ENCODE measurements at places on chromosomes 12 and 14. TPM values are rescaled to one million over a fixed set of nuclear protein-coding genes. Genes with fewer than 3 reads are reported as not detected.

GRCh38 chr12:29640589-29641345 is 143.0 kb downstream of the TMTC1 start:
- no peak for DNase-seq

GRCh38 chr14:80448267-80448666 is 237.0 kb upstream of the DIO2 start:
- DNase-seq: no peak

DNA sequence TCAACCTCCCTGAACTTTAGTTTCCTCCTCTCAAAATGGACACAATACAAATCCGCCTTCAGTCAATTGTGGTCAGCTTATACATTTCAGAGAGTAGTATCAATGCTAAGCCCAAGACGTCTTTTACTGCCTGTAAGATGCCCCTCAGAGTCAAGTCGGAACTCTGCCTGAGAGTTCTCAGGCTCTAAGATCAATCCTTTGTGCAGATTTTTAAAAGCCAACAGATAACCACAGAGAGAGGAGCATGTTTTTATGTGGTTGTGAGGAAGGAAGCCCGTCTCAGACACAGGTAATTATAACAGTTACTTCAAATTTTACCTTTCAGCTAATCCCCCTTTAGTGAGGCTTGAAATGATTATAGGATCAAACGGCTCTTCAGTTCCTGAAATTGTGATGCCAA is 91.6 kb downstream of the HELB start:
- DNase-seq: no peak

GRCh38 chr14:32938719-32939253 is at the start of gene NPAS3:
NPAS3 (plus strand) TSS chr14:32938879.
- DNase-seq: no peak

DNA sequence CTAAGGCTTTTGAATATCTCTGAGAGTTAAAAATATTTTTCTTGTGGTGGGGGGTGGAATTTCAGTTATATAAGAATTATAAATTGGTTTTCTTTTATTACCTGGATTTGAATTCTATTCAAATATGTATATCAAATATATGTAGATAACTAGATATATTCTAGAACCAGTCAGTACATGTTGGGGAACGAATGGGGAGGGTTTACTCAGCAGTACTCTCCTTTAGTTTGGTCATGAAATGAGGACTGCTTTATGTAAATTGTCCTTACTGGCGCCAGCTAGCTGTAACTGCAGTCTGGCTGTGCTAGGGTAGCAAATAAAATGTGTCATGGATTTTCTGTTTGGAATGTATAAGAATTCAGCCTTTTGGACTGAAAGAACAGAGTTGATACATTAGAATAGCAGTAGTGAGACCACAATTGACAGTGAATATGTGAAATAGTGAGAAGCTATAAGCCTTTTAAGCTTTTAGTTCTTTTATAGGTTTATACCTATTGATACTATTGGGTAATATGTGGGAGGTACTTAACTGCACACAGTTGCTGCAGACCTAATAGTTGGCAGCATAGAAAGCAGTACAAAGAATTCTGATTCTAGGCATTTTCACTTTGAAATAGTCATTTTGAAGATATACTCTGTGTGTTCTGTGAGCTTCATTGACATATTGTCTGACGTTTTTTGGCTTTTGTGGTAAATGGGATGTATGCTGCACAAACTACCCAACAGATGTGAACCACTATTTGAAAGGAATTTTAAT is 29.0 kb downstream of the ATF7IP start:
- DNase-seq: peak; percentile 75

GRCh38 chr12:25083211-25083610 is 111.7 kb downstream of the DNAI7 start:
- DNase-seq: no peak

DNA sequence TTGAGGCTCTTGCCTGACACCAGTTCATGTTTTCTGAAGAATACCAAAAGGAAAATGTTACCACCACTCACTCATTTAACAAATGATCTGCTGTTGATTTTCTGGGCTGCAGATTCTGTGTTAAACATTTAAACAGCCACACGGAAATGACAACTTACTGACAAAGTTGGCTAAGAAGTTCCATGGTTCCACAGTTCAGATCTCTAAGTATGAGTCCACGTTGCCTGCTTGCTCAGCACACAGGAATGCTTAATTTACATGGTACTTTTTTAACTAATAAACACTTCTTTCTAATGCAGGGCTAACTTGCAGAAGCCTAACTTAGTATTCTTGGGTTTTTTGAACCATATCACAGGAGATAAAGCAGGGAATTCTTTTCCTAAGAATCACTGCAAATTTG is 34.7 kb downstream of the PTGER2 start:
- no peak for DNase-seq

- DNase-seq: no peak
Measured at GRCh38 chr14:31286456-31287293, 79.1 kb upstream of the HECTD1 start.

DNA sequence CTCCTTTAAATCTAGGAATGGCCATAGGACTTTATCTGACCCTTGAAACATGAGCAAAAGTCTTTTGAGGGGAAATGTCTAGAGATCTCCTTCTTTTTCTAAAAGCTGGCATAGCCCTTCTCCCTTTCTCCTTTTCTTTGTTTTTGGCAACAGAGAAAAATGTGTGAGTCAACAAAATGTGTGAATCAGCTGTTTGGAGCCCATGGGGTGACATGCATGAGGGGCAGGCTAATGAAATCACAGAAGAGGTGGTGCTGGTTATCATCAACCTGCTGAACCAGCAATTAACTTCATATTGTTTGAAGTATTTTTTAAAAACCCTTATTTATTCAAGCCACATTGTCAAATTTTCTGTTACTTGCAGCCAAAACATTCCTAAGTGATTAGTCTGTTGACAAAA is 132.3 kb downstream of the CCDC59 start:
- no peak for DNase-seq

- DNase-seq: peak; percentile 43
Measured at GRCh38 chr12:94427501-94428381, 31.9 kb downstream of the CEP83 start.

The SLC22A17 gene
- total RNA-seq: 333 TPM

The C1QL4 gene
- total RNA-seq: 3.8 TPM

The NRL gene
- 1.8 TPM for total RNA-seq

The TMEM63C gene
- 4.5 TPM for total RNA-seq

DNA sequence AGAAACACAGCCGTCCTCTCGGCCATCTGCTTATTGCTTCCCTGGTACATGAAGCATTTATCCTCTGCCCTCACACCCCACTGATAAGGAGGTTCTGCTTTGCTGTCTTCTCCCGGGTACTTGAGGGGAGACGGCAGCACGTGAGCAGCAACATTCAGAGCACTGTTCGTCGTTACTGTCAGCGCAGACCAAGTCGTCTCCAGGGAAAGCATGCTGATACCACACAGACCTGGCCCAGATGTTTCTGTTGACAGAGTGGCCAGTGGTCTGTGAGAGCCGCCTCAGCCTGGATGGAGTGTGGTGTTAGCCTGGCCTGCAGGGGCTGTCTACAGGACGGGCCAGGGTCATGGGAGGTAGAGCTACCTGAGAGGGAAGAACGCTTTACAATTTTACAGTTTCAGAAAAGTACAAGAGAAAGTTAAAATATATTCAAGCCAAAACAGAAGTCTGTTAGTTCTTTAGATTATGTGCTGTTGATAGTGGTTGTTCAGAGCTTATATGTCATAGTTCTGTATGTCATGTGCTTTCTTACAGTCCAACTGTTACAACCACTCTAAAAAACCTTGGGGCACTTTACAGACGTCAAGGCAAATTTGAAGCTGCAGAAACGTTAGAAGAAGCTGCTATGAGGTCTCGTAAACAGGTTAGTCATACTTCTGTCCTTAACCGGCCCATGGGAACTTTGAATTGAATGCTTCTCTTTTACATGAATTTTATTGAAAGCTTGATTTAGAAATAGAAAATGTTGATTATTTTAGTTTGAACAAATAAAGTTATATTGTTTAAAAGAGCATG is 38.2 kb downstream of the XRCC3 start:
- no peak for DNase-seq

DNA sequence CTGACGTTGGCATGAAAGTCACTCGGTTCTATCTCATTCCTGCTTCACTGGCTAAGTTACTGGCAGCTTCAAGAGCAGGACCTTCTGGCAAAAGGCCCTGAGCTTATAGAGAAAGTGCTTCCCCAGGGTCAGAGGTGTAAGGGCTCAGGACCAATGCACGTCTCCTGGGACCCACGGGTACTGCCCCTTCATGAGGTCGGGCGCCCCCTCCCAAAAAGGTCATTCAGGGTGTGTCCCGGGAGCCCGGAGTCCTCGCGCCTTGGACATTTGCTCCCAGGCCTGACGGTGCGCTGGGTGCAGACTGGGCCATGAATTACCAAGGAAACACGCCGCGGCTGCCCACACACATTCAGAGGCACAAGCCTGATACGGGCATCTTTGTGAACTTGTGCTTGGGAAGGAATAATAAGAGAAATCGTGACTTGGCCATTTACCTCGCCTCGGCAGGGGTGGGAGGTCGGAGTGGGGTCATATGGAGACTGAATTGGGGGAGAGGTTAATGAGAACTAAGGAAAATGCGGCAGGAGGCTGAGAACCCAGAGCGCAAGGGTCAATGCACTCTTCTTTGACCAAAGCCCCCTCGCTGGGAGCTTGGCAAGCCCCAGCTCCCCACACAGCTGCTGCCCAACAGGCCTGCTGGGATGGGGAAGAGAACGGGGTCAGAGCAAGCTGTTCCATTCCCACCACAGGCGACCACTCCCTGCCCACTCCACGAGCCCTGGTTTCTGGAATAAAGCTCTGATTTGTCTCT is 15.7 kb upstream of the SLC6A12 start:
- no peak for DNase-seq

DNA sequence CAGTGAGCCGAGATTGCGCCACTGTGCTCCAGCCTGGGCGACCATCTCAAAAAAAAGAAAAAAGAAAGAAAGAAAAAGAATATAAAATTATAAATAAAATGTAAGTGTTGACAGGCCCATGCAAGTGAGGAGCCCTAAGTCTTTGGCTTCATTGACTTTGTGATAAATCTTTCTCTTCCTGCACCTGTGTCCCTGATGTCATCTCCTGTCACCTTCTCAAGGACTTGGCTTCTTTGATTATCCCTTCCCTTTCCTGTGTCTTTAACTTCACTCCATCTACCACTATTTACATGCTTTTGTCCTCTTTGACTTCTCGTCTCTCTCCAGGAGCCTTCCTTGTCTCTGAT is 33.6 kb upstream of the WNK1 start:
- DNase-seq: no peak

- DNase-seq: no peak
Measured at GRCh38 chr12:52141875-52142274, 49.9 kb downstream of the KRT80 start.

DNA sequence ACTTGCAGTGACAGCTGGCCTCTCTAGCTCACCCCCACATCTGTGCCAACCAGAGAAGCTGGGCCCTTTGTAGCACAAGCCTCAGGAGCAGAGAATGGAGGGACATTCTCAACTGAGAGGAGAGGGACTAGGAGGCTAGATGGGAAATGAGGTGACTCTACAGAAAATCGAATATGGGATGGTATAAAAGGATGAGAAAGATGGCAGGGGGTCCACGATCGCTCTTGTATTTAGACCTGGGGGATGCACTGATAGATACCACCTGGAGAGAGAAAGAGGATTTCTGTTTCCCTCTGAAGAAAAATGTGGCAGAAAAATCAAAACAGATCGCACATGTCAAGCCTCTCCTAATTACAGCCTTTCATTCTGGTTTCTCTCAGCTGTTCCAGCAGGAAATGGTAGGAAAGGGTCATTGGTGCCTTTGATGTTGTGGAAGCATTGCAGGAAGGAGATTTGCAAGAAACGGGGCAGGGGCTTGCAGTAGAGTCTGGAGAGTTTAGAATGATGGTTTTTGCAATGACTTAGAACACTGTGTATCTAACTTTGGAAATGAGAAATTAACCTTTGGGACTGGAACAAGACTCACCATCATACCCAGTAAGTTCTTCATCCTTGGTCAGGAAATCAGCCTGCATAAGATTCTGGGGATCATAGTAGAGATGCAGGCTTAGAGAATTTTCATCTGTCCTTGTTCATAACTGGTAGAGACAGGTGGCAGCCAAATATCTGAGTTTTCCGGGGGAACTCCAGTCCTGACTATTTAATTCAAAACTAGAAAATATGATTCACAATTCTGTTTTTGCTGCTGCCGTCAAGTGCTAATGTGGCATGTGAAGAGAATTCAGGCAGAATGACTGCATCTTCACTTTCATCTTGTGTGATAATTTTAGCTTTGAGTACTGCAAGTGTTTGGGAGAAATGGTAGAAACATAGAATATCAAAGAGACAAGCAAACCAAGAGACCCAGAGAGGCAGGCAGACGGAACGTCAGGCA is 98.8 kb downstream of the DAD1 start:
- no peak for DNase-seq

GRCh38 chr12:106248846-106249371 is 1.1 kb upstream of the CKAP4 start:
- no peak for DNase-seq

- no peak for DNase-seq
Measured at GRCh38 chr12:3554371-3555115, 63.5 kb downstream of the PRMT8 start.

The MAX gene
- total RNA-seq: 55.2 TPM

DNA sequence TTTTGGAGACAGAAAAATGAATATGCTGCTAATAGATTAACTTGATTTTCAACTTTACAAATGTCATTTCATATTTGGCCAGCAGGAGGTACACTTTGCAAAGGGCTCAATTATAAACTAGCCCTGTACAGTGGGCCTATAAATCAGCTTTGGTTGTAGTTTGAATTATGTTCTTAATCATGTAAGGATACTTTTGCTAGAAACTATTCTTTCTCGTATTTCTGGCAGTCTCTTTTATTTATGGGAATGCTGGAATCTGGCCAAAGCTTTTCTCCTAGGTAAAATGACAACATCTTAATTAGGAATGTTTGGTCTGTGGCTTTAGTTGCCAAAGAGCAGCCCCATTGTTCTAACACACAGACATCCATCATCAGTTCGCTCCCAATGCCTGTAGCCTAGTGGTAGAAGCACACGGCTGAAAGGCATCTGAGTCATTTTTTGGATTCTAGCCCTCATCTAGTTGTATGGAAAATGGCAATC is 1322.3 kb upstream of the SEL1L start:
- no peak for DNase-seq

All from spinal cord (tissue), 10 donors.